GM04504 (cell line): ENCODE measurements at places on chromosomes 7 and 10.

DNA sequence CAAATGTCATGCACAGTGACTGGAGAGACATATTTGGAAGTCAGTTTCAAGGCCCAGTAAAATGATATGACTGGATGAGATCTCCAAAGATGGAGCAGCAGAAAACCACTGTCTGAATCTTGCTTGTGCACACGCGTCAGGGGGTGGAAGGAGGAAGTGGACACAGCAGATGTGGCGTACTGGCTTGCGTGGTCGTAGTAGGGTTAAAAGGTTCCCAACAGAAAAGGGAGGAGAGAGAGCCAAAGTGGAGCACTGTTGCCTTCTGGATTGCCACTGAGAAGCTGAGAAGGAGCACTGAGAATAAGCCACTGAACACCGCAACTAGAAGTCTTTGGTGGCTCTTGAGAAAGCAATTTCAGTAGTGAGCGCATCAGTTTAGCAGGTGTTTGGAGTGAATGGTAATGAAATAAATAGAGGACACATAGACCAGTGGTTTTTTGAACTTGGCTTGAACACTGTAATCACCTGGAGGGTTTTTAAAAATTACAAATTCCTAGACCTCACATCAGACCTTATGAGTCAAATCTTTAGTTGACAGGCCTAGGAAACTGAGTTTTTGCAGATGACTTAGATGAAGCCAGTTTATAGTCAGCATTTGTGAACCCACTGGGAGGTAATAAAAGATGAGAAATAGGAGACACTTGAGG lies 227.3 kb downstream of the PTEN start:
- DNase-seq: no peak

DNA sequence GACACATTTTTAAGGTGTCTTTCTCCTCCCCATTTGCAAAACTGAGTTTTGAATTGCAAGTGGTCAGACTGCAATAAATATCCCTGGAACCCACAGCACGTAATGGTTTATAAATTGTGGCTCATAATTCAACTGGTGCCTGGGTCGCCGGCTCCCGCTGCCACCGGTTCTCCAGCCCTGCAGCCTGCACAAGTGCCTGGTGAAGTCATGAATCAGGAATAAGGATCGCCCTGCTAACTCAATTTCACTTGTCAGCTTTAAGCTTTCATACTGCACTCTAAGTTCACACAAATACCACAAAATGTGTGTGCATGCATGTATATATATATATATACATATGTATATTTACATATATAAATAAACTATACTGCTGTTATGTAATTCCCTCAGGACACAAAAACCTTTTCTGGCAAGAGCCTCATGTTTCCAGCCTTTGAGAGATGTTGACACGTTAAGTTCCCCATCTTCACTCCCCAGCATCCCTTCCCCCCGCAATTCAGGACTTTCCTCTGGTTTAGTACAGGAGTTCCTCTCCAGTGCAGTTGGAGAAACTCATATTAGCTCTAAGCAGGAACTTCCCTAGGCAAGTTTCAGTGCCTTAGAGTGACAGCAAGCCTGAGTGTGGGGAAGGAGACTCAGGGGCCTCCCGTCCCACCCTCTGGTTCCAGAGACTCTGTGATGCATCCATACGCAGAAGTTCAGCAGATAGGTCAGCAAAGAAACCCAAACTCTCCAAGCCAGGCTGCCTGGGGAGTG lies 129.2 kb upstream of the UNC5B start:
- no peak for DNase-seq

DNA sequence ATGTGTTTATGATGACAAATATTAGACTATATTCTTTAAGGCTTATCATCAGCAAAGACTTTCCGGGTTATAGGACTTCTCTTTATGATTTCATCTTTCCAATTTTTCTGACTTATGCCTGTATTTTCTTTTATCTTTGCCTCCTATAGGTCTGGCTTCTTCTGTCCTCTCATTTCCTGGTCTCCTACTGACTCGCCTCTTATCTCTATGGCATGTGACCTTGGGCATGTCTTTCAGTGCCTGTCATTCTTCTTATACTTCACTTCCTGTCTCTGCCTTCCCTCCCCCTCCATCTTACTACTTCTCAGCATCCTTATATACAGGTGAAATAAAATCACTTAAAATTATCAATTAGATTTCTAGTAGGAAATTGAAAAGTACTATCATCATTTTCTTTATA lies 42.2 kb downstream of the PCDH15 start:
- DNase-seq: no peak

DNA sequence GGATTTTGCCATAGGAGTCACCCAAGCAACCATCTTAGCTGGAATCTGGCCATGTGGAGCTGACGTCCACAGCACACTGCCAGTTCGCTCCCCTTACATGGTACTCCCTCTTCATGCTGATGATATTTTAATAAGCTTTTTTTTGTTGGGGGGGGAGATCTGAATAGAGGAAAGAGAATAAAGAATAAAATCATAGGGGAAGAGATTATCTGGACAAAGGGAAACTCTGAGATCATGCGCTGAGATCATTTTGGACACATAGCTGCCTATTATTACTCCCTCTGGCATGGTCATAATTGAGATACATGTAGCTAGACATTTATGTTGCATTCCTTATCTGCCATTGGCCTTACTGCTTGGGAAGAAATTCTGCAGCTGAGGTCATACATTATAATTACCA lies 282.7 kb downstream of the HTR7 start:
- DNase-seq: no peak

GRCh38 chr7:2876031-2876731 lies 32.1 kb upstream of the GNA12 start:
- no peak for DNase-seq

DNA sequence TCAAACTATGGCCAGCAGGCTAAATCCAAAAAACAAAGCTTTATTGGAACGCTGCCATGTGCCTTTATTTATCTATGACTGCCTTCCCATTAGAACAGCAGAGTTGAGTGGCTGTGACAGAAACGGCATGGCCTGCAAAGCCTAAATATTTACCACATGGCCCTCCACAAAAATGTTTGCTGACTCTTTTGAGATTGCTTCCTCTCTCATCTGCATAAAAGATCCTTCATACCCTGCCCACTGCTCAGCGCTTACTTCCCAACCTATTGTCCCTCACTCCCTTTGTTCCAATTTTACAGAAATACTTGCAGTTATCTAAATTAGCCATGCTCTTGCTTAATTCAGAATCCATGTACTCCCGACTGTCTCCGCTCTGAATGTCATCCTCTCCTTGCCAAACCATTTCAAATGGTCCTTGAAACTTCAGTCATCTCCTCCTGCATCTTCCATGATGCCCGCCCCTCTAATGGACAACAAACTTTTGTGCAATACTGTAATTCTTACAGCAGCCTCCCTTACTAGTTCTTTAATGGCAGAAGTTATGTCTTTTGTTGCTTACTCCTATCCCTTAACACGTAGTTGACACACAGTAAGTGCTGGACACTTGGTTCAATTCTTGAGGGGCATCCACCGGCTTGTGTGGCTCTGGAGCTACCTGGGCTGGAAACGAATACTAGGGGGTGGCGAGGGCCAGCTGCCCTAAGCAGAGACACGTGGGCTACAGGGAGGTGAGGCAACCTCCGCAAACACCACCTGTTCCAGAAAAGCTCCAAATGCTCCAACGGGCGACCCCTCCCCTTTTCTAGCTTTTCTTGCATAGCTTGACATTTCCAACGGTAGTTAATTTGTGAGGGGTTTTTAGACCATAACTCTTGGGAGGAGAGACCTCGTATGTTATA lies 832 bp downstream of the XRCC2 start:
- DNase-seq: no peak

DNA sequence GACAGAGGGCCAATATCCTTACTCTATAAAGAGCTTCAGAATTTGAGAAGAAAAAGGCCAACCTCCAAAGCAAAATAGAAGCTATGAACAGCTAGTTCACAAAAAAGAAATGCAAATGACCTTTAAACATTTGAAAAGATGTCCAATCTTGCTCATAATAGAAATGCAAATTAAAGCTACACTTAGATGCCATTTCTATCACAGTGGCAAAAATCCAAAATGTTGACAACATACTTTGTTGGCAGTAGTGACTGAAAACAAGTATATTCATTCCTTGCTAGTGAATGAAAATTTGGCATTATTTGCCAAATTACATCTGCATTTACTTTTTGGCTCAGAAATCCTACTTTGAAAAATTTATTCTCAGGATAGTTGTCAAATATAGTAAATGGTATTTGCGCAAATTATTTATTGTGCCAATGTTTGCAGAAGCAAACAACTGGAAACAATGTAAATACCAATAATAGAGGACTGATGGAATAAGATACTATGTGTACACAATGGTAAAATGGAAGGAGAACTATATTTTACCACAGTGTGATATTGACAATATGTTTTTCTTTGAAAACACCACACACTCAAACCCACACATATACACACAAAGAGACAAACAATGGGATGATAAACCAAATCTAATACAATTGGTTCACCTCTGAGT lies 9.4 kb downstream of the TMEM106B start:
- no peak for DNase-seq

DNA sequence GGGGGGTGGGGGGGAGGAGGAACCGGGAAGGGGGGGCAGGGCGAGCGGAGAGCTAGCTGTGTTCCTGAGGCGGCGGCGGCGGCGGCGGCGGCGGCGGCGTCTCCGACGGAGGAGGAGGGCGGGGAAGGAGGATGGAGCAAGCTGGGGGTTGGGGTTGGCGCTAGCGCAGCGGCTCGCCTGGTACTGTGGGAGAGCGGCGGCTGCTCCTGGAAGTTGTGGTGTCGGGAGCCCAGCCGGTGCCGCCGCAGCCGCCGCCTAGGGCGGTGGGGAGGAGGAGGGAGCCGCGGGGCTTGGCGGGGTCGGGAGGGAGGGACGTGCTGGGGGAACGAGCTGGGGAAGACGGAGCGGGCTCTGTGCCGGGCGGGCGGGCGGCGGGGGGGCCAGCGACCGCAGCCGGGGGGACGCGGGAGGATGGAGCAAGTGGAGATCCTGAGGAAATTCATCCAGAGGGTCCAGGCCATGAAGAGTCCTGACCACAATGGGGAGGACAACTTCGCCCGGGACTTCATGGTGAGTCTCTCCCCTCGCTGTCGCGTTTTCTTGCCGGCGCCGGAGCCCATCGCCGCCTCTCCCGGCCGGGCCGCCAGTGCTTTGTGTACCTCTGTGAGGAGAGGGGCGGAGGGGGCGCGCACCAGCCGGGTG lies at the start of gene PTPN12:
Gene PTPN12 (plus strand): TSS at position 160 of the 642 bp plus-strand sequence. CDS start 252 bp downstream, at position 412.
- peak; percentile 46 for DNase-seq

DNA sequence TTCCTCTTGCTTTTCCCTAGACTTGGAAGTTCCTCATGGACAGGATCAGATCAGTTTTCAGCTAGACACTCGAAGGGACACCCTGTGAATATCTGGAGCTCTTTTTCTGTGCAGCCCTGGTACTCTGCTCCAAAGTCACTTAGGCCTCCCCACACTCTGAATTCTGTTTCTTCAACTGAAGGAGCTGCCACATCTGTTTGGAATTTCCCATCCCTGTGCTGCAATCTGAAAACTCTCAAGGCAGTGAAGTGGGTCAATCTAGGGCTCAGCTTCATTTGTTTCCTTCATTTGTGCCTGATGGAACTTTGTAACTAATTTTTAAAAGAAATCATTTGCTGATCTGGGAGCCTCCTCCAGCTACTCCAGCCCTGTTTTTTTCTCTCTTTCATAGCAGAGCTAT lies 9.6 kb downstream of the EPC1 start:
- DNase-seq: no peak

GRCh38 chr10:76911184-76911583 lies 726.4 kb downstream of the KCNMA1 start:
- no peak for DNase-seq

DNA sequence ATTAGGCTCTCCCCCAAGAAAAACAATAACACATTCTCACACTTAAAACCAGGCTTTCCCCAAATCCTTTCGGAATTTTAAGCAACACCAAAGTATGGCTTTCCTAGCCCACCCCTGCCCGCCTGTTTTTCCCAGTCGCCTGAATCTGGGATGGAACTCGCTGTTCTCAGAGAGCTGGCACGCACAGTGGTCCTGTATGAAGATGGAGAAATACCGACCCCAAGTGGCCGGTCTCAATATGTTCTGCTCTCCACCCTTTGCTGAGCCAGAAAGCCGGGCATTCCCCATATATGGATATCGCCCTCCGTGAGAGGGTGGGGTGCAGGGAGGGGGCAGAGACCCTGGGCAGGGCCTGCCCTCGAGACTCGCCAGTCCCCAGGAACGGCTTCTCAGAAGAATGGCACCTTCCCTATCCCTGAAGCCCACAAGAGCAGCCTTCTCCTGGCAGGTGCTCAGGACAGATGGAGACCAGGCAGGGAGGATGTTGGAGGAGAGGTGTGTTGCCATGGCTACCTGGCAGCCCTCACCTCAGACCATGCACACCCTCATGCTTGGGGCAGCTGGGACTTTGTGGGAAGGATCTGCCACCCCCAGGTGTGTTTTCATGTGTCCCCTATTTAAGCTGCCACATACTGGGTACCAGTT lies 3.4 kb downstream of the TACR2 start:
- peak; percentile 28 for DNase-seq

GRCh38 chr7:46189255-46189790 lies 268.3 kb upstream of the IGFBP3 start:
- no peak for DNase-seq

DNA sequence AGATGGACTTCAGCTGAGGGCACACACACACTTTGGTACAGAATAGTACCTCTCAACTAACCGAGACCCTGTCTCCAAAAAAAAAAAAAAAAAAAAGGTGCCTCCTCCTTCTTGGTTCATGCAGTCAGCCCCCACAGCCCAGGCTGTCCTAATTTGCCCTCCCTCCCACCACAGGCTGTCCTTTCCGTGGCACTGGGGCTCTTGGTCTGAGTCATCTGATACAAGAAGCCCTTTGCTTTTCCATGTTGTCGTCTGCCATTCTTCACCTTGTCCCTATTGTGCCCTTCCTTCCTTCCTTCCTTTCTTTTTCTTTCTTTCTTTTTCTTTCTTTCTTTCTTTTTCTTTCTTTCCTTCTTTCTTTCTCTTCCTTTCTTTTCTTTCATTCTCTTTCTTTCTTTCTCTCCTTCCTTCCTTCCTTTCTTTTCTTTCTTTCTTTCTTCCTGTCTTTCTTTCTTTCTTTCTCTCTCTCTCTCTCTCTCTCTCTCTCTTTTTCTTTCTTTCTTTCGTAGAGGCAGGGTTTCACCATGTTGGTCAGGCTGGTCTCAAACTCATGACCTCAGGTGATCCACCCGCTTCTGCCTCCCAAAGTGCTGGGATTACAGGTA lies 96.0 kb upstream of the IKZF1 start:
- no peak for DNase-seq

DNA sequence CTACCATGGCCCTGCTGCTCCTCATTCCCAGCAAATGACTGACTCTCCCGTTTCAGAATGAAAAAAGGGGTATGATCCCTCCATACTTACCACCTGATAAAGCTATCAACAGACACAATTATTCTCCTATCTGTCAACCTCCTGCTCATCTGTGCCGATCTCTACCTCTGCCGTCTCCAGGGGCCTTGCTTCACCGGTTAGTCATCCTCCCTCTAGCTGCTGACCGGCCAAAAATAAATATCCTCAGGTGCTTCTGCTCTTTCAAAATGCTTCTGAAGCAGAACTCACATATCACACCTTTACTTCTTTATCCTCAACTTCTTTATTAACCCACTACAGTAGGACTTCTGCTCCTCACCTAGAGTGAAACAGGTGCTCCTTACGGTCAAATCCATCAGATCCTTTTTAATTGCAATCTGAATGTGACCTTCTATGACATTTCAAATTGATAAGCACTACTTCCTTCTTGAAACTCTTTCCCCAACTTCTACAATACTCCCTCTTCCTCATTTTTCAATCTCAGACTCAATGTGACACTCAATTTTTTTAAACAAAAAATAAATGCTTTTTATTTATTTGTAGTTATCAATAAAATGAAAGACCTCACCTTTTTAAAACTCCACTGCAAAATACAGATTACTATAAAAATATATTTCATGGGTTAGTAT lies 63.2 kb downstream of the LMBR1 start:
- no peak for DNase-seq

- no peak for DNase-seq
Measured at GRCh38 chr10:79425074-79425532, 20.3 kb downstream of the ZCCHC24 start.
